ENCODE measurements at places on chromosomes 2 and 18.

GRCh38 chr2:3209258-3209657 is 168.4 kb downstream of the EIPR1 start:
- DNase-seq: no peak

GRCh38 chr2:12455661-12456060 is 261.1 kb upstream of the TRIB2 start:
- no peak for DNase-seq

GRCh38 chr2:163812926-163813520 is 77.2 kb upstream of the FIGN start:
- no peak for DNase-seq

DNA sequence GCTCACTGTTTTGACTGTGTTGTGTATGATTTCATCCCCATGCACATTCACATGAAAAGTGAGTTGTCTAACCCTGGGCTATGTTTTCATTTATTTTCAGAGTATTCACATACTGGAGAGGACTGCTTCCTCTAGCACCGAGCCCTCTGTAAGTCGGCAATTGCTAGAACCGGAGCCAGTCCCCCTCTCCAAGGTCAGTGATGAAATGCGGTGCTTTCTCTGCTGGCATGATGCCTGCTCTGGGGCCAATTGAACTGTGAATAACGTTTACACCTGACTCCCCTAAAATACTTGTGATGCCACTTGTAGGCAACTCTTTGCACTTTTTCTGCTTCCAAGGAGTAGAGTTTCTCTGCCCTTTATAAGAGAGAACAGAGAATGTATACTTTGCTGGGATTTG is 126.9 kb downstream of the PRKRA start:
- no peak for DNase-seq

DNA sequence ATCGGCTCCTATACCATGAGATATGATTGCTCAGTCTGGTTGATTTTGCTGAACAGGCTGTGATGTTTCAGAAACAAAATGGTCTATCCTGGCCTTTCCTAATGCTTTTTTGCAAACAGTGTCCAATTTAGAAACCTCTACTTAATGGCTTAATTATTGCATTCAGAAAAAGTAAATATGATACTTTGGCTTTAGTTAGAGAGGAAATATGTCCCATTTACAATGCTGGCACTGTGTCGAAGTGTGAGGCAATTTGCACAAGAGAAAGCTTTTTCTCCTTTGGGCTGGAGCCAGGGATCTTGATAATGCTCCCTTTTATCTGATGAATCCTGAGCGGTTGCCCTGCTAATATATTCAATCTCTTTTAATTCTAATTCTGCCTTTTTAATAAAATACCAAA is 418.9 kb downstream of the EPHA4 start:
- DNase-seq: no peak

DNA sequence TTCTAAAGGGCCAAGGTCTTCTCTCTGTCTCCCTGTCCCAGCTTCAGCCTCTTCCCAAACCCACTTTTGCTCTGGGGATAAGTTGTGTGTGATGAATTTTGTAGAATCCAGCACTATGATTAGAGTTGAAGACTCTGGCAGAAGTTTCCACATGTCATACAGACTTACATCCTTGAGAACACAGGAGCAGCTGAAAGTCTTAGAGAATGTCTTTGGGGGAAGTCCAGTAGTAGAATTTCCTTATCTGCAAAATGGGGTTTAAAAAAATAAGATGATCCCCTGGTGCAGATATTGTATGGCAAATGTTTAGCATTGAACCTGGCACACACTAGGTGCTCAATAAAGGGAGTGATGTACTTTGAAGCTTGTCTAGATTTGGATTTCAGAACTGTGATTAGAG is 65.2 kb downstream of the TMEM247 start:
- DNase-seq: no peak

Measured in MV-4-11 (cell line).